T47D (cell line): ENCODE measurements at places on chromosomes 4 and X.

DNA sequence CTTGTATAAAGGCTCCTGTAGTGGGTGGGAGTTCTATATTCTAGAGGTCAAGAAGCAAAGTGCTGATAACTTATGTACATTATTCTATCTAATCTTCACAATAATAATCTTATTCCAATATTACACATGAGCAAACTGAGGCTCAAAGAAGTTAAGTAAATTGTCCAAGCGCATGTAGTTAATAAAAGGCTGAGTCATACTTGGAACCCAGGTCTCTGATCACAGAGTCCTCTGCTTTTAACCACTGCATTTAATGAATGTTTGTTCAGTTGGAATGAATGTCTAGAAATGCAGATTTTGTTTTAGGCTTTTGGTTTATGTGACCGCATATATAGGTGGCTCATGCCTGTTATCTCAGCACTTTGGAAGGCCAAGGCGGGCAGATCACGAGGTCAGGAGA is 88.4 kb upstream of the PAQR3 start:
- no peak for DNase-seq

GRCh38 chr4:157934151-157934550 is 238.7 kb downstream of the GASK1B start:
- DNase-seq = no peak

DNA sequence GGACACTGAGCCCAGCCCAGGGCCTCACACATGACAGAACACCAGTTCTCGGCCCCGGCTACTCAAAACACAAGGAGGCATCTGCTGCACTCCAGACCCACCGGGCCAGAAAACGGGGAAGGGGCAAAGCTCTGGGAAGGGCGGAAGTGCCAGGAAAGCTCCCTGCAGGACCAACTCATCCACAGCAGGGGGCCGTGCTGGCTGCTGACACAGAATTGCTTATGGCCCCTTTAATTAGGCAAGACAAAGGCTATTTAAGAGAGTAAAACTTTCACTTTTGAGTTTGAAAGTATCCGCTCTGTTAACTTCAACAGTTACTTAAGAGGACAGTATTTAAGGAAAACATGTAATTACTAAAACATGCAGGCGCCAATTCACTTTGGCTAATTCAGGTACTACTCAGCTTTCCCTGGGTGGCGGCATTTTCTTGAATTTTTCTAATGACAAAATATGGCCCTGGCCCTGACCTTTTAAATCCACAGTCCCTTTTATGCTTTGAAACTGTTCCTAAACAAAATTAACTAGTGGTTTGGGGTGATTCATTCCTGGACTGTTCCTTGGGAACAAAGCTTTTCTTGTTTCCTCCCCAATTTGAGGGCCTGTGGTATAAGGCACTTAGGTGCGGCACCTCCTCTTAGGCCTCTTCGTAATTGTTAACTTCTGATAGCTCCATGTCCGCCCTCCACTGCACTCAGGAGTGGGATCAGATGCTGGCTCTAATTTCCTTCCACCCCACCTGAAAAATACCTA is 40.4 kb downstream of the NSG1 start:
- no peak for DNase-seq

- DNase-seq = peak; percentile 4
These were observed 250.3 kb upstream of the FAM47A start for GRCh38 chrX:34382416-34382815.

DNA sequence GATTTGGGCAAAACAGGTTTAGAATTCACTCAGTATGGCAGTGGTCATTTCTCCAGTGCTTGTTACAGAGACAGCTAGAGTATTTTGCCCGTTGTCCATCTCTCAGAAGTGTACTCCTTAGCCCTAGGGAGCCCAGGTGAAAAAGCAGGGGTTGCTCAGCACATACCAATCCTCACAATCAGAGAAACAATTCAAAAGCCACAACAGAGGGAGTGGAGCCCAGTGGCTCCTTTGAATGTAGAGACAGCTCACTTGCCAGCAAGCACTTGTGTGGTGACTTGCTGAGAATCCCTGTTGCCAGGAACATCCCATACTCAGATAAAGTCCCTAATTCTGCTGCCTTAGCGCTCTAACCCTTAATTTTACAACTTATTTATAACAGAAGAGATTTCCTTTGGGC is 1488.3 kb downstream of the RPA4 start:
- DNase-seq = no peak

DNA sequence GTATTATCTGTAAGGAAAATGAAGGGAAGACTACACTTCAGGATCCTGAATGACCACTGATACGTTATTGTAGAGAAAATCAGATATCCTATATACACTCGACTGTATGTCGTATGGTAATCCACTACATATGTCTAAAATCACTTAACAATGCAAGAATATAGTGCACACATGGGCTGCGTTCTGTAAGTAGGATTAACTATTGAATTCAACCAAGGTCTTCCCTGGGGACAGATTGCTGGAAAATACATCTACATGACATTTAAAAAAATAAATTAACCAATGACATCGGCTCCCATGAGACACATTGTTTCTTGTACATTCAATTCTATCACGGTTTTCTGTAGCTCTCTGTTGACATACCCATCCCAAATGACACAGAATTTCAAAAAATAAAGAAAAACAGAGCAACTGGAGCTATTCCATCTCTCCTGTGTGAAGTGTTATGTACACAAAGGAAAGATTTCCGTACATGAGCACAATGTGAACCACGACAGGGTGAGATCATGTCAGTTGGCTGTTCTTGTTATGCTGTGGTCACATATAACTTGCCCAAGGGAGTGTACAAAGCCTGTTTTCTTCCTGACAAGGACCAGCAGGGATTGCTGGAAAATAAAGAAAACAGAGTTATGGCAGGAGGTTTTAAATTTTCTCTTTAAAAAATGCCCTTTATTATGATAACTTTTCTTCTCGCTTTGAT is 6.1 kb downstream of the ENOX2 start:
- DNase-seq = no peak

DNA sequence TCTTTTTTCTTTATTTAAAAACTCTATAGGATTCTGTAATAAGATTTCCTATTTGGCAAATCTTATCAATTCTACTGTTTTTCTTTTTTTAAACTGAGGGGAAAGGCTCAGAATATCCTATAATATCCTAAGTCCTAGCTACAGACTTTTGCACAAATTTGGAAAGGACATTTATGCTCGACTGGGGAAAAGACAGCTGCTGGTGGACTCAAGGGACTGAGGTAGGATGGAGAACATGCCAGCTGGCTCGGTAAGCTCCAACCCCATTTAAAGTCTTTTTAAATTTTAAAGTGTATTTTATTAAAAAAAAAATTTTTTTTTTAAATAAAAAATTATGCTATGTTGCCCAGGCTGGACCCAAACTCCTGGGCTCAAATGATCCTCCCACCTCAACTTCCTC is 36.8 kb downstream of the BOD1L1 start:
- DNase-seq = no peak

- DNase-seq = no peak
These were observed 177.1 kb upstream of the TET2 start for GRCh38 chr4:104969394-104970082.

- DNase-seq = no peak
These were observed 1020.0 kb downstream of the DMD start for GRCh38 chrX:32191316-32191715.

DNA sequence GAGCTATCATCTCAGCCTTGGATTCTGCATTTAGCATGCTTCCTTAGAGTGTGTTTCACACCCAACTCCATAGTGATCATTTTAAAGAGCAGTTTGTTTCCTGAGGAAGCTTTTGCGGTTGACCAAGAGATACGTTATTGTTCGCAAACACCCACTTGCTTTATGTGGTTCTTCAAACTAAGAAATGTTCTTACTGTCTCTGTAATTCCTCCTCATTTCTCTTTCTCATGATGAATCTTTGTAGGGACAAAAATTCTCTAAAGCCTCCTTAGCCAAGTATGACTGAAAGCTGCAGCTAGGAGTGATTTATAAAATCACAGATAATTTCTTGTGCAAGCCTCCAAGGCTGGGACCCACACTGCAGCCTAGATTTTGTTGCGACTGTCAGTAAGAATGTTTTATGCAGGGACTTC is 10.0 kb downstream of the TNIP3 start:
- no peak for DNase-seq

DNA sequence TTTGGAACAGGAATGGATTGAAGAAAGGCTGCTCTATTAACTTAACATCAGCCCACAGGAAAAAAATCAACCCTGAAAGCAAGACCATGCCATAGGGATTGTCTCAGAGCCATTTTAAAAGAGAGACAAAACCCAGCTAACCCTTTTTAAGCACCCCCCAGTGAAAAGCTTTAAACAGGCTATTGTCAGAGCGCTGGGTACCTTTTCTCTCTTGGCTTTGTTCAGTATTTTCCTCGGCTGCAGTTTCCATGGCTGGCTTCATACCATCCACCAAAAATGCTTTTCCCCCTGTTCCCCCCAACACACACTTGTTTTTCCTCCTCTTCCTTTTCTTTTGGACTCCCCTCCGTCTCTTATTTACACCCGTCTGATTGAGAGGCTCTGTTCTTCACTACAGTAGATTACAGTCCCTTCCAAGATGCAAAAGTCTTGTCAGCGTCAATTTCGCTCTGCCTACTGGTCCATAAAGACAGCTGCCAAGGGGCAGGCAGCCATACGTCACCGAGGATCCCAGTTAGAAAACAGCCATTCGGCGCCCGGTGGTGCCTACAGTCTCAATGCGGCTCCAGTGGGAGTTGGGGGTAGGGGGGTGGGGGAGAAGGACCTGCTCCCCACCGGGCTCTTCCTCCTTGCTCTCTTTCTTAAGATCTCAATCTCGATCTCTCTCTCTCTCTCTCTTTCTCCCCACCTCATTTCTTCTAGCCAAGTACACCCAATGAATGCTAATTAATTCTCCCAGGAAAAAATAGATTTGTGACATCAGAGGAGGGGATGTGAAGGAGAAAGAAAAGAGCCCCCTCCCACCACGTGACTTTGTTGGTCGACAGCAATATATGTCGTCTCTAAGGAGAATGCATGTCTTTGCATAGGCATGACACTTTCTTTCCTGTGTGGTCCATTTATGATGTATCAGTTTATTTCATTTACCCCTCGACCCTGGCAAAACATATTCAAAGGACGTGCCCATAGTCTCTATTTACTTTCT is at the start of gene GPM6B:
Gene GPM6B, minus strand, starts transcription at position 451 of the 985 bp plus-strand sequence. Its CDS starts 189 bp downstream, at position 262.
- DNase-seq = no peak

- DNase-seq = no peak
These were observed 117.3 kb upstream of the CBR4 start for GRCh38 chr4:169127314-169127713.

DNA sequence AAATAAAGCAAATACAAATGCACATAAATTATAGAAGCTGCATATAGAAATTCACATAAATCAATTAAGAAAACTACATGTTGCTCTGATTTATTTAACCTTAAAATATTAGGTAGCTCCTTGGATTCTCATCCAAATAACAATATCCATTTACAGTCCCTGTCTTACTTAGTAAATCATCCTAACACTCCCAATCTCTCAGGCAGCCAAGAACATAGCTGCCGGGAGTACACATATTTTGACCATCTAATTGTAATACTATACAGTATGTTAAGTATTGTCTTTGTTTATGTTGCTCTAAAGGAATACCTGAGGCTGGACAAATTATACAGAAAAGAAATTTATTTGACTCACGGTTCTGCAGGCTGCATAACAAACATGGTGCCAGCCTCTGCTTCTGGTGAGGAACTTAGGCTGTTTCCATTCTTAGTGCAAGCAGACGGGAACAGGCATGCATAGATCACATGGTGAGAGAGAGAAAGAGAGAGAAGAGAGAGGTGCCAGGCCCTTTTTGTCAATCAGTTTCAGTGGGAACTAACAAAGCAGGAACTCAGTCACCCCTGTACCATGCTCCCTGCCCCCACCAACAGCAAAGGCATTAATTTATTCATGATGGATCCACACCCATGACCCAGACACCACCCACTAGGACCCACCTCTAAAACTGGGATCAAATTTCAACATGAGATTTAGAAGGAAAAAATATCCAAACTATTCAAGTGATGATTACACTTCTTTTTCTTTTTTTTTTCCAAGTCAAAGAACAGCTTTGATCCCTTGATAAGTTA is 614.8 kb upstream of the TECRL start:
- no peak for DNase-seq

- DNase-seq = no peak
These were observed 22.5 kb downstream of the GABRA3 start for GRCh38 chrX:152428596-152428995.

DNA sequence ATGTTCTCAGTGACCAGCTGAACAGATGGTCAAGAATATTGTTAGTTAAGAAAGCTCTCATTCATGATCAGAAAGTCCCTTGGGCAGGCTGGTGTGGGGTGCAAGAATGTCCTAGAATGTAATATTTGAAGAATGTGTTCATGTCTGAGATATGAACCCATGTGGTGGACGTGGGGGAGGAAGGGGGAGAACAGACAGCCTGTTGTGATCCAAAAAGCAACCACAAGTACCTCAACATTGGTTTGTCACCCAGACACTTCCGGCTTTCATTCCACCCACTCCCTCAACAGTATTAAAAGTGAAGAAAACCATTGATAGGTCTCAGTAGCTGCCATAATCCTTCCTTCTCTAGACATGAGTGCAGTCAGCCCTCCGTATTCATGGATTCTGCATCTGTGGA is 82.2 kb downstream of the MAML3 start:
- no peak for DNase-seq

DNA sequence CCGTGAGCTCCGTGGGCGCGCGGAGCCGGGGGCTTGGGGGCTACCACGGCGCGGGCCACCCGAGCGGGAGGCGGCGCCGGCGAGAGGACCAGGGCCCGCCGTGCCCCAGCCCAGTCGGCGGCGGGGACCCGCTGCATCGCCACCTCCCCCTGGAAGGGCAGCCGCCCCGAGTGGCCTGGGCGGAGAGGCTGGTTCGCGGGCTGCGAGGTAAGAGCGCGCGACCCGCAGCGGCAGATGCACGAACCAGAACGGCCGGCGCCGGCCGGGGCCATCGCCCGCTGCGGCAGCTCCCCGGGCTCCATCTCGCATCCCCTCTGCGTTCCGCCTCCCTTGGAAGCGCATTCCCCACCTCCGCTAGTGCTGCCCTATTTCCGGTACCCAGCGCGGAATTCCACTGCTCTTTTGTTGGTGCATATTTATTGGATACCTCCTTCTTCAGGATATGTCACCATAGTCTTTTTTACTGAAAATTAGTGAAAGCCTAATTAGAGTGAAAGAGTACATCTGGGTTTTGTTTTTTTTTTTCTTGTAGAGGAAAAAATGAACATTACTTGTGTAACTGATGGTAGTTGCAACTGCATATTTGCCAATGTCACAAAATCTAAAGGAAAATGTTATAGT is 797 bp downstream of the PKD2 start:
- peak; percentile 22 for DNase-seq

DNA sequence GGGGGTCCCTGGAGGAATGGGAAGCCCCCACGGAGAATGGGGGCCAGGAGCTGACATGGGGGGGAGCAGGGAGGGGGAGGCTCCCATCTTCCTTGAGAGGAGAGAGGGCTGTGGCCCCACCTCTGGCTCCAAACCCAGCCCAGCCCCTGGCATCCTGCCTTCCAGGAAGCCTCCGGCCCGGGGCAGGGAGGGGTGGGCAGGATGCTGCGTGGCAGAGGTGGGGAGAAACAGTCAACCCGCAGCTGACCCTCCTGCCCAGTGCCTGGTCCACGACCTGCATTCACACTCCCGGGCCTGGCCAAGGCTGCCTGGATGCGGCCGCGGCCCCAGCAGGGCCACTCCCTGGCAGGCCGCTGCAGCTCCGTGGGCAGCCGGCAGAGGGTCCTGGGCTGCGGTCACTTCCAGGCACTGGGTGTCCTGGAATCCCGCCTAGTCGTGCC is 39.0 kb downstream of the CPLX1 start:
- no peak for DNase-seq
